ENCODE measurements at places on chromosomes 13 and 19. TPM values are rescaled to one million over a fixed set of nuclear protein-coding genes. Genes with fewer than 3 reads are reported as not detected.

GRCh38 chr19:39603825-39604224 lies 1.5 kb downstream of the LGALS13 start:
- peak; percentile 9 for DNase-seq

DNA sequence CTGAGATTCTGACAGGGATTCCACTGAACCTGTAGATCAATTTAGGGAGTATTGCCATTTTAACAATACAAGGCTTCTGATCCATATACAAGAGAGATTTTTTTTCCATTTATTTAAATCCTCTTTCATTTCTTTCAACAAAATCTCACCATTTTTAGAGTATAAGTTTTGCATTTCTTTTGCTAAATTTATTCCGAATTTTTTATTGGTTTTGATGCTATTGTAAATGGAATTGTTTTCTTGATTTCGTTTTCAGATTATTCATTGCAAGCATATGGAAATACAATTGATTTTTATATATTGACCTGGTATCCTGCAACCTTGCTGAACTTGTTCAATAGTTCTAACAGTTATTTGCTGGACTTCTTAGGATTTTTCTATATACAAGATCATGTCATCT lies 18.4 kb downstream of the LEUTX start:
- no peak for DNase-seq

GRCh38 chr19:18171605-18172327 lies 1.8 kb upstream of the IFI30 start:
- no peak for DNase-seq

DNA sequence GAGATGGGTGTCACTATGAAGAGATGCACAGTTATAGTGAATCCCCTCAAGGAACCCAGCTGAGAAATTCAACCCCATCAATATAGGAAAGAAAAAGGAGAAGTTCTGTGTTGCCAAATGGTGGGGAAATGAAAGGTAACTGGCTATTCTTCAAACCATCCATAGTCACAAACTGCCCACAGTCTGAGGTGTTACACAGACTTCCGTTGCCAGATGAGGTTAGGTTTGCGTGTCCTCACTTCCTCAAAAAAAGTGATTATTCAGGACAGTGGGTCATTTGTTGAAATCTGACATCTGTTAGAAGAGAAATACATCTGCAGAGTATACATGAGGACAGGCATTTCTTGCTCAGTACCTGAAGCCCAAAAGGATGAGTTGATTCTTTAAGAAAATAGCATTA lies 9.0 kb downstream of the SIGLEC5 start:
- DNase-seq: no peak

DNA sequence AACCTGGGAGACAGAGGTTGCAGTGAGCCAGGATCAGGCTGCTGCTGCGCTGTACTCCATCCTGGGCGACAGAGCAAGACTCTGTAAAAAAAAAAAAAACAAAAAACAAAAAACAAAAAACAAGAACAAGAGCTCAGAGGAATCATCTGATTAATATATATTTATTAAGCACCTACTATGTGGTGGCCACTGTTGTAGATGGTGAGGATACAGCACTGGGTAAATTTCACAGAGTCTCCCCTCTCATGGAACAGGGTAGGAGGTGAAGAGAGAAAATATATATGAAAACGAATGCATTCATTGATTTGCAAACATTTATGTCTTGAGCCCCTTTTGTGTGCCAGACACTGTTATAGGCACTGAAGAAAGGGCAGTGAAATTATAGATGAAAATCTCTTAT lies 5.9 kb upstream of the SERTAD1 start:
- DNase-seq: no peak

GRCh38 chr19:28940751-28941500 lies 272.0 kb downstream of the UQCRFS1 start:
- no peak for DNase-seq

DNA sequence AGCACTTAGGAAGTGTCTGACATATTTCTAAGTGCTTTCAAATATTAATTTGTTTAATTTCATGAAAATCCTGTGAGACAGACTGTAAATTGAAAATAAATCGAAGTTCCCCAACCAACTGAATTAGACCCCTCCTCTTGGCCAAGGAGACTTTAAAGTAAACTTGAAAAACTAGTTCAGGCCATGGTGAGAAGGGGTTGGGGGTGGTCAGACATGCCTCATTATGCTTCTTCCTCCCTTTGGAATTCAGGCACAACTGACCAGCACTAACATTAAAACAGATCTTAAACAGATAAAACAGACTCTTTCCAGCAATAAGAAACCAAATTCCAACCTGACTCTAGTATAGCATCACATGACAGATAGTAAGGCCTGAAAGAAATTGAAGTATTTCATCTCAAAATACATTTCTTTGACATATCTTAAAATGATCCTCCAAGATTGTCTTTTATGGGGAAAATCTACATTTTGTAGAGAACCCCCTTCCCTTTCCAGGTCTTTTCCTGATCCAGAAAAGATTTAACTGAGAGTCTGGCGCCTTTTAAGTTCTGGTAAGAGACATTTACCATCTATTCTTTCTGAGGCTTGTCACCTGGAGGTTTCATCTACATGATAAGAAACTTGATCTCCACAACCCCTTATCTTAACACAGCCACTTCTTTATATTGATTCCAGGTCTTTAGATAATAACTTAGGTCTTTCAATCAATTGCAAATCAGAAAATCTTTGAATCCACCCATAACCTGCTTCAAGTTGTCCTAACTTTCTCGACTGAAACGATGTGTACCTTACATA lies 336.5 kb downstream of the PCDH20 start:
- no peak for DNase-seq

GRCh38 chr13:104831831-104832230 lies 1703.6 kb downstream of the EFNB2 start:
- DNase-seq: no peak

DNA sequence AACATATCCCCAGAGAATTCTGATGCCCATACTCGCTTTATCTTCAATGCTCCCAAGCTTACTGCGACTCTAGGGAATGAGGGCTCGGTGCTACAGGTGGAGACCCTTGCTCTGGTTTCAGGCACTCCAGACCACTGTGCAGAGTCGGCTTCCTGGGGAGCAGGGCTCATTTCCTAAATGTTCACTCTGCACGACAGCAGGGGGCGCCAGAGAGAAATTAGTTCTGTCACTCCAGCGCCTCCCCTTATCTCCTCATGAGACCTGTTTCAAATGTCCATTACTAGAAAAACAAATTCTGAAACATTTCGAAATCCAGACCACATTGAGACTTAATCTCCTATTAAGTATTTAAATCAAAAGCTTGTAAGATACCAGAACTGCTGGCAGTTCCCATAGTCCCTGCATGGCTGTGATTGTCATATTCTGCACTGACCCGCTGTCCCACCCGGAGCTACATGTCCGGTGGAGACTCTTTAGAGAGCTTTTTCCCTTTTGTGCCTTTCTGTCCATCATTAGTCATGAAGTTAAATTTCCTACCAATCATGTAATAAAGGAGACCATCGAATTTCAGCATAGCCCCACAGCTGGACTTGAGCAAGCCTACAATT lies 22.4 kb downstream of the EPSTI1 start:
- peak; percentile 88 for DNase-seq

The ZNF226 gene
- total RNA-seq: 6.7 TPM

The SLC7A9 gene
- not detected for total RNA-seq

The ZNF181 gene
- 2.8 TPM for total RNA-seq

The DMAC2 gene
- total RNA-seq: 47.6 TPM

The RUBCNL gene
- total RNA-seq: 0.36 TPM
